ENCODE measurements at places on chromosomes 16 and 17. TPM values are rescaled to one million over a fixed set of nuclear protein-coding genes. Genes with fewer than 3 reads are reported as not detected.

The TMEM114 gene
- not detected for total RNA-seq

The SCGB1C2 gene
- total RNA-seq, result not detected

DNA sequence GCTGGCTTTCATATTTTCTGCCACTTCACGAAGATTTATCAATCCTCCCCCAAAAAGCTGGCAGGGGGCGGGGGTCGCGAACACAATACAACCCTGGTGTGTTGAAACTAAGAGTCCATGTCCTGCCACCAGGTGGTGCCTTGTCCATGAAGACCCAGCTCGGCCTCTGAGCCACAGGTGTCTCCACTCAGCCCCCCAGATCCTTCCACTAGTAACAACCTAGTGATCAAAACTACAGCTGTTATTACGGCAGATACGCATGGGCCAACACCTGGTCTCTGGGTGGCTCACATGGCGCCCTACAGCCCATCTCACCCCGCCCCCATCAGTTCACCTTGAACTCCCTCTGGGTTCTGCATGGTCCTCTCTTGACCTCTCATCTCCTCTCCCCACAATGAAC, 27.7 kb downstream of the USP7 start:
- no peak for DNase-seq

GRCh38 chr17:17183744-17184143, 22.4 kb downstream of the PLD6 start:
- DNase-seq, result no peak

DNA sequence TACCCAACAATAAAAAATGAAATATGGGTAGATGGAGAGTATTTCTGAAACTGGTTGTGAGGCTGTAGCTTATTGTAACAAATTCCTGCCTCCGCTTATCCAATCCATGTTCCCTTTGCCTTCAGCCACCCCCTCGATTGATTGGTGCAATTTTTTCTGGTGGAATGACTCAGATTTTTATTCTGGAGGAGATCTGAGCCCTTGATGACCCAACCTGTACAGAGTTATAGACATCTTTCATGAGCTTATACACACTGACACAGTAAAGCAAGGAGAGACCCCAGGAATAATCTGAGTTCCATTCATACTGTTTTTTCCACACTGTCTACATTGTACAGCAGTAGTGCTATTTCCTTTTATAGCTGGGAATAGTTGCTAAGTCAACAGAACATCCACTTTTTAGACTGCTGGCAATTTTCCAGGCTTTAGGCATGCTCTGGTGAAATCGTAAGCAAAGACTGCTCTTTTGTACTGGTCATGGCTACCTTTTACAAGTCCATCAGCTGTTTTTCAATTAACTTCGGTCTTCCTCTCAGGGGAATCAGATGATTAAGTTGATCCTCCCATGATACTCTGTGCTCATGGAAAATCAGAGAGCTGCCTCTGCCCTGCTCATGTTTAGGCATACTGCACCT, 30.1 kb downstream of the CCL4 start:
- no peak for DNase-seq

DNA sequence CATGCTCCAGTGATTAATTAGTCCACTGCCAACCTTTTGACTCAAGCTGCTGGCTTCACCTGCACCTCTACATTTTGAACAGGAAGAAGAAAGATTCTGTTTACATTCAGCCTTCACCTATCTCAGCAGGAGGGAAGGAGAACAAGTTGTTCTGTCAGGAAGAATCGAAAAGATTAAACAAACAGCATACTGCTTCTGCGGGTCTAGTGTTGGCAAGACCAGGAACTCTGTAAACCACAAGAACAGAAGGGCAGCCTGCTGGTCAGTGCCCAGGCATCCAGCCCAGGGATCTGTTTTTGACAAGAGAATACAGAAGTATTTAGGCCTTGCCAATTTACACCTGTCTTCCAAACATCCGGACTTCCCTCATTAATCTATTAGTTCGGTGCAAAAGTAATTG, 189.7 kb downstream of the CHD9NB start:
- DNase-seq, result no peak

GRCh38 chr16:10039220-10040096, 142.8 kb downstream of the GRIN2A start:
- DNase-seq, result no peak

DNA sequence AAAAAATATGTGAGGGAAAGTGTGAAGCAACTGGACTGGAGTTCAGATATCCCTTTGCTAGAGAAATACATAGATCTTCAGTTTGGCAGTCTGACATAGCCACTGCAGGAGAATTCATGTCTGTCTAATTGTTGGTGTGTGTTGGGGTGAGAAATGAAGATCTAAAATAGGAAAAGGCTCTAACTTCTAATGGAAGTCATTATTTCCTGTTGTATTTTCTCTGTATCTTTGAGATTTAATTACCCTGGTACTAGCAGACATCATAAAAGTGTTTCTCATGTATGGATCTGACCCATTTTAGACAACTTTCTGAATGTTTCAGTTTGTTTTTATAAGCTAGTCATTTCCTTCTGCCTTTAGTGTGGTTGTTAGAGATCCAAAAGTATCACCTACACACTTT, 128.3 kb downstream of the NLK start:
- no peak for DNase-seq

Data from mammary epithelial cell (primary cell).